ENCODE measurements at places on chromosomes 3 and 15.

- DNase-seq = no peak
These were observed 27.7 kb downstream of the BLM start for GRCh38 chr15:90744759-90745402.

DNA sequence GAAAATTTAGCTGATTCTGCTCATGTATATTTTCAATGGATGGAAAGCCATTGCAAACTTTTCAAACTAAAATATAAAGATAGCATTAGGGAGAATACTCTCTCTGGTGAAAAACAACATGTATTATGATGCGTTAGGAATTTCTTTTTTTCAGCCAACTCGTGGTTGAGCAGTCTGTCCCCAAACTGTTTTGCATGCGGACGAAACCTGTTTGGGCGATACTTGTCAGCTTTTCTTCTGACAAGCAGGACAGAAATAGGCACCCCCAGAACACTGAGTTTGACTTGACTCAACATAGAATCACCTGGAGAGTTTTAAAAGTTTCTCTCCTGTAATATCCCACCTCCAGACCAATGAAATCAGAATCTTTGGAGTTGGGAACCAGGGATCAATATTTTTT, 417.5 kb upstream of the TPRG1 start:
- no peak for DNase-seq

- no peak for DNase-seq
These were observed 336.5 kb downstream of the MAGI1 start for GRCh38 chr3:65702202-65702601.

DNA sequence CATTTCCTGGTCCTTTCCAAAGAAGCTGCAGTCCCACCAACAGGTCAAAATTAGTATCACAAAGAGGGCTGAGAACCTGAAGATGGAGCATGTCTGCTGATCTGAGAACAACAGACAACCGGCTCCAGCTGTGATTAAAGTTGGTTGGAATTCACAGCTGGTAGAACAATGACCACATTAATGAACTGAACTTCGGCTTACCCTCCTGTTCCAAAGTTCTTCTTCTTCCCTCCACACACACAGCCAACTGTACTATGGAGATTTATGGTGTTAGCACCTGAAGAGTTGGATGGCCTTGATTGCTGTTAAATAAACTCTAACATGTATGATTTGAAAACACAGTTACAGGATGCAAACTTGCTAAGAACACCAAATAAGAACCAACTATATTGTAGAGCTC, 27.4 kb upstream of the ROPN1 start:
- DNase-seq = no peak

DNA sequence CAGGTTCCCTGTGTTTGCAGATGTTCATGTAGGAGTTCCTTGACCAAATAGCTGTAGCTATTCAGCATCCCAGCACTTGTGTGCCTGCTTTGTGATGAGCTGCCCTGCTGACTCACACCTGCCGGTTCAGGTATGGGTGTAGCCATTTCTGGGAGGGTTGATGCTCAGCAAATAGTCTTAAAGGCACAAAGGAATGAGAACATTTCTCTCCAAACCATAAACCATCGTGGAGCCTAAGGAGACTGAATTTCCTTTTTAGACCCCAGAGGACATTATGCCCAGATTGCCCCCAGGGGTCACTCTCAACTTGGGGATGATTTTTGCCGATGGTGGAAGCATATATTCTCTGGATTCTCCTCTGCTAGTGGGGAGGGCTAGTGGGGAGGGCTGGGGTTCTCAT, 80.6 kb downstream of the ADAMTSL3 start:
- DNase-seq = no peak

GRCh38 chr3:49799105-49799504, 568 bp downstream of the CDHR4 start:
- DNase-seq = no peak

- DNase-seq = no peak
These were observed 23.0 kb downstream of the PLSCR1 start for GRCh38 chr3:146521394-146521793.

All from hematopoietic multipotent progenitor cell treated with erythropoietin and hydrocortisone succinate and interleukin-3 and kit ligand, for 6 days (in vitro differentiated cells).